Activated CD4-positive, alpha-beta T cell treated with anti-CD3 and anti-CD28 coated beads, Interleukin-2, amount 50 U/mL, for 48 hours (primary cell): ENCODE measurements at places on chromosomes 3 and 15.

GRCh38 chr15:88711806-88712205 is 73.0 kb downstream of the ISG20 start:
- no peak for DNase-seq

DNA sequence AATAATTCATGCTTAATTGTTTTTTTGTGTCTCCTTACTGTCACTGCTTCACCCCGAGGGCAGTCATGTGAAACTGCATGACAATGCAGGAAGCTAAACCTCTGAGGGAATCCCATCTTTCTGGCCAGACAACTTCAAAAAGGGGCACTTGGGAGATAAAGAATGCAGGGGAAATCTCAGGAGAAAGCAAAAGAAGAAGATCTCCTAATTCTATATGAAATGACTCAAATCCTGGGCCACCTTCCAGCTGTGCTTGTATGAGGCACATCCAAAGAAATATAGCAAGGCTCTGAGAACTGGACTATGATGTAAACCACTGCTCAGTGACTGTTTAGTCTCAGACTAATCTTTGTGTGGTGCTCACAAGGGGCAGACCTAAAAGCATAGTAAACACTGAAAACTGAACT is 22.6 kb upstream of the UMPS start:
- no peak for DNase-seq

DNA sequence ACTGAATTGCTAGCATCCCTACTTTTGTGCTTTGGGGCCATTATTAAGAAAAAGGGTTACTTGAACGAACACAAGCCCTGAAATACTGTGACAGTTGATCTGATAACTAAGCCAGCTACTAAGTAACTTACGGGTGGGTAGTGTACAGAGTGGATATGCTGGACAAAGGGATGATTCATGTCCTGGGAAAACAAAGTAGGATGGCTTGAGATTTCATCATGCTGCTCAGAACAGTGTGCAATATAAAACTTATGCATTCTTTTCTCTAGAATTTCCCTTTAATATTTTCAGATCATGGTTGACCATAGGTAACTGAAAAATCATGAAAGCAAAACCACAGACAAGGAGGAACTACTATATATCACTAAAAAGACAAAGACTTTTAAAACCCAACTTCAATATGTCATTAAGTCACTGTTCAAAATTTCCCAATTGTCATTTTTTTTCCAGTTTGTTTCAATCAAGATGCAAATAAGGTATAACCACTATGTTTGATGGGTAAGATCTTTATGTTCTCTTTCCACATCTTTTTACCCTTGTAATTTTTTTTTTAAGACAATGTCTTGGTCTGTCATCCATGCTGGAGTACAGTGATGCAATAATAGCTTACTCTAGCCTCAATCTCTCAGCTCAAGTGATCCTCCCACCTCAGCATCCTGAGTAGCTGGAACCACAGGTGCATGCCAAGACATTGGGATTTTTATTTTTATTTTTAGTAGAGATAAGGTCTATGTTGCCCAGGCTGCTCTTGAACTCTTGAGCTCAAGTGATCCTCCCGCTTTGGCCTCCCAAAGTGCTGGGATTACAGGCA is 67.7 kb downstream of the IFT80 start:
- no peak for DNase-seq

- no peak for DNase-seq
Observed at GRCh38 chr15:41948490-41948889, 23.9 kb downstream of the EHD4 start.

- no peak for DNase-seq
Observed at GRCh38 chr15:99480016-99480810, 85.6 kb upstream of the MEF2A start.

DNA sequence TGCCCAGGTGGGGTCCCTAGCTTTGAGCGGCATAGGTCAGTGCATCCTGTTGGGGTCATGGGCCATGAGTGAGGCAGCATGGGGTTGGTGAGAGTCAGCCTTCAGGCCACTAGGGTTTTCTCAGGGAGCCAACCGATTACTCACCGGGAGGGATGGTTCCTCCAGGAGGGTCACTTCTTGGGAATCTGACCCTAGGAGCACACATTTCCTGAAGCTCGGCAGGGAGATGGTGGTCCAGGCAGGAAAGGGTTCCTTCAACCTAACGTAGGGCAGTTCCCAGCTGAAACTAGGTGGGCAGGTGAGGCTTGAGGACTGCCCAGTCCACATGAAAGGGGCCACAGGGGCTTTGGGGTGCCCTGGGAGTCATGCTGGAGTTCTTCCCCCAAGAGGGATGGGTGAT is 218.0 kb downstream of the UBE3A start:
- no peak for DNase-seq

DNA sequence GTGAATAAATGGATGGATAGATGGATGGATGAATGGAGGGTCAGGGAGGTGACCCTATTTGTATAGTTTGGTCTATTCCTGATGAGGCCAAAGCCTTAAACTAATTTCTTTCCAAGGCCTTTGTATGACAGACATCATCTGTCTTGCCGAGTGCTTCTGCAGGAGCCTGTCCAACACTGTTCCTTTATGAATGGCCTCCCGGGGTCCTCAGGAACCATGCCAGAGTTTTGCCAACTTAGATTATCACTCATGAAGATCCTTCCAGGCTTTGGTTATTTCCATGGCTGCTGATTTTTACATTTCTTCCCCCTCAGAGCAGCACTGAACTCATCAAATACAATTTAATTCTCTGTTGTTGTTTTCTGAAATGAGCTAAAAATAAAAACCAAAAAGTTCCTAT is 133.0 kb upstream of the SOX2 start:
- no peak for DNase-seq

GRCh38 chr3:193869221-193870201 is 266.4 kb upstream of the HES1 start:
- DNase-seq: peak; percentile 32

DNA sequence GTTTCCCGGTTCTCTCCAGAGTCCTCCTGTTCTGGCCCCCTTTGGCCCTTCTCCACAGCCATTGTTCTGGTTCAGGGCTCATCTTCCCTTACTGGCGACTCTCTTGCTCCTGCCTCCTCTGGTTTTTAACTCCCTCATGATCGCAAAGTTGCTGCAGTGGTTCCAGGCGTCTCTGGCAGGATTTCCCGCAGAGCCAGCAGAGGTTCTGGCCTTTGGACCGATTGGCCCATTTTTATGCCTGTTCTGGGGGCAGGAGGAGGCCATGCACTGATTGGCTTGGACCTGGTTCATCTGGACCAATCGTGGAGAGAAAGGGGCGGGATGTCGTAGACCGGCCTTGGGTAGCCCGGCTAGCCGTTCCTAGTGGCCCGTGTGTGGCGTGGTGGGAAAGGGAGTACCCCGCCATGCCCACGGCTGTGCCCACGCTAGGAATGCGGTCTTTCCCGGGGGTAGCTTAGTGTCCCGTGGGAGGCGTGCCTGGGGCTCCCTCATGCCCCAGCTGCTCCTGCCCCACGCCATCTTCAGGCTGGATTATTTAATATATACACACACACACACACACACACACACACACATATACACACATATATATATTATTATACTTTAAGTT is 113.4 kb downstream of the FBLN2 start:
- no peak for DNase-seq

DNA sequence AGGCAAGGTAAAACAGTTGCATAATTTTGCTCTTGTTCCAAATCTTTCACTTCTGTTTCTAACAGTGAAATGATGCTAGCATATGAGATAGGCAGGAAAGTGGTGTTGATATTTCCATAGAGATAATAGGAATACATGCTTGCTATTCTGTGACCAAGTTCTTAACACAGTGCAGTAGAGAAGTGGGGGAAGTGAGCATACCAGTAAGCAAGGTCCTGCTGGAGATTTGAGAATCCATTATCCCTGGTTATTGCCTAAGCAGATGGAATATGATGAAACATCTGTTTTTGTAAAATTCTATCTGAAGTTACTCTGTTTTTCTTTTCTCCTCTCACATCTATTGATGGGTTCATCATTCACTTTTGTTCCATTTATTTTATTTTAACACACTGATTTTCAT is 28.7 kb downstream of the USP8 start:
- no peak for DNase-seq

GRCh38 chr3:13508496-13508895 is 28.4 kb downstream of the HDAC11 start:
- no peak for DNase-seq

- DNase-seq: no peak
Observed at GRCh38 chr3:188404701-188405100, 250.7 kb downstream of the LPP start.

- DNase-seq: no peak
Observed at GRCh38 chr3:139772539-139773500, 95.0 kb upstream of the NMNAT3 start.

GRCh38 chr3:110343376-110343775 is 728.2 kb upstream of the NECTIN3 start:
- DNase-seq: no peak

DNA sequence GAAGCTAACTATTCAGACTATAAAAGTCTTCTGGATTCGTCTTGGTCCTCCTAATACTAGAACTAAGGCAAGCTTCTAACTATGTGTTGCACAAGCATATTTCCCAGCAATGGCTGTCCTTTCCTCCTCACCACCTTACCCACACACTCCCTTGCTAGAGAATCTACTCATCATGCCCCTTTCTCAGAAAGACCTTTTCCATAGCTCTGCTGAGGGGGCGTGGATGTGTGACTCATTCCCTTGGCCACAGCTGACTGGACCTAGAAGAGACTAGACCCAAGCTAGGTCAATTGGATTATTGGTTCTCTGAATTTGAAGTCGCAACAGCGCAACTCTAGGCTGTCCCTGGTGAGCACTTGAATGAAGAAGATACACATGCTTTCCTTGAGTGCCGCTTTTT is 47.1 kb downstream of the ERC2 start:
- DNase-seq: peak; percentile 10

GRCh38 chr3:54353946-54354345 is 231.6 kb downstream of the CACNA2D3 start:
- DNase-seq: no peak

DNA sequence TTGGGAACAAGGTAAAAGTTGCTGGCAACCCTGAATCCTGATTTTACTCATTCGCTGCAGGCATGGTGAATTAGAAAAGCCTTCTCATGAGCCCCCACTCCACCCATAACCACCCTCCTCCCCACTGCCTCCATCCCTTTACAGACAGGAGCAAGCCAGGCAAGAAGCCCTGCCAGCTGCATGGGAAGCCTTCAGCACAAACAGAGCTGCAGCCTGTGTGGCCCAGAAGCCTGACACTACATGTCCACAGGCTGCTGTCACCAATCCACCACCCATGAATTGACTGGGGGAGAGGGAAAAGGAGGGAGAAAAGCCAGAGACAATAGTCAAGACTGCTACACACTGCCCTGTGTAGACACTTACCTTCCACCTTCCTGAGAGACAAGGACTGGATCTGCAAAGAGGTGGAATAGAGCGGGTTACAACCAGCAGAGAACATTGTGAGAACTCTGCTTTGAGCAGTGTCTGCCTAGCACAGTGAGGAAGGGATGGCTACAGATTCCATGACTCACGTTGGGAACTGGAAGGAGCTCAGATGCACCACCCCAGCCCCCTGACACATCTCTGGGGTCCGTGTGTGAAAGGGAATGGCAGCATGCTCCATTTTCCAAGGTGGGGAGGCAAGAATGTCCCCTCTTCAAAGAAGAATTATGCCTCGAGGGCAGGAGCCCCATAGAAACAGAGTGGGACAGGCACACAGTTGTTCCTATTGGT is 33.9 kb downstream of the DZIP1L start:
- no peak for DNase-seq

DNA sequence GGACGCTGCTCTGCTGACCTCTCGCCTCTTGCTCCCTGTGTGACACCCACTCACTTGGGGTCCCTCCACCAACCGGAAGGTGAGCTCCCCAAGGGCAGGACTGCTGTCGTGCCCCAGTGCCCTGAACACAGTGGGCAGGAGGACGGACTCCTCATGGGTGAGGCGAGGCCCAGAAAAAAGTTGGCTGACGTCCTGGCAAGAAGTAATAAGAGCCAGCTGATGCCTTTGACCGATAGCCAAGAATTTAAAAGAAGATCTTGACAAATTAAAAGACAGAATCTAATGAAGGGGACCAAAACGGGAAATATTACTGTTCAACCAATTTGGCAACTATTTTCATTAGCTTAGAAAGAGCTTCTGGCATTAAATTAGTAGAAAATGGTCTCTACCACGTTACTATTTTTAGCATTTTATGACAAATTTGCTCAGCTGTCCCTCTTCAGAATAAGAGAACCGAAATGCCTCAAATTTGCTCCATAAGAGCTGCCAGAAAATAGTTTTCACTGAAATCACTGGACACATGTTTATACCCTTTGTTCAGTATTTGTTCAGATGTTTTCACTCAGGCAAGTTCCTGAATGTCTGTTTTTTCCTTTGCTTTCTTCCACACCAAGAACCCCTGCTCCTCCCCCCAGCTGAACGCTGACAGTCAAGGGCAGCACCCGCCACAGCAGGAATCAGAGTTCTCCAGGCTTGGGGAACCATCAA is 60.5 kb downstream of the XXYLT1 start:
- no peak for DNase-seq

- no peak for DNase-seq
Observed at GRCh38 chr3:170465955-170466354, 47.3 kb downstream of the CLDN11 start.
